ENCODE measurements at places on chromosomes 11 and 22. TPM values are rescaled to one million over a fixed set of nuclear protein-coding genes. Genes with fewer than 3 reads are reported as not detected.

ZP1 gene
- not detected for polyA plus RNA-seq

OR52K2 gene
- polyA plus RNA-seq: not detected

TSPO gene
- polyA plus RNA-seq: 125 TPM

TP53AIP1 gene
- not detected for polyA plus RNA-seq

OR4D5 gene
- polyA plus RNA-seq: not detected

TNNT3 gene
- polyA plus RNA-seq: 0.23 TPM

TMPRSS13 gene
- polyA plus RNA-seq: 0.35 TPM

TRIM49 gene
- not detected for polyA plus RNA-seq

FAM89B gene
- polyA plus RNA-seq: 49.0 TPM

APOA5 gene
- not detected for polyA plus RNA-seq

TMEM184B gene
- 5.9 TPM for polyA plus RNA-seq

DMC1 gene
- polyA plus RNA-seq: not detected

GGTLC3 gene
- polyA plus RNA-seq: not detected

VPREB1 gene
- polyA plus RNA-seq: 1.4 TPM

FGF3 gene
- not detected for polyA plus RNA-seq

PGA4 gene
- not detected for polyA plus RNA-seq

MPZL2 gene
- not detected for polyA plus RNA-seq
